Left renal pelvis (tissue), 4 donors: ENCODE measurements at places on chromosomes 2 and 18.

DNA sequence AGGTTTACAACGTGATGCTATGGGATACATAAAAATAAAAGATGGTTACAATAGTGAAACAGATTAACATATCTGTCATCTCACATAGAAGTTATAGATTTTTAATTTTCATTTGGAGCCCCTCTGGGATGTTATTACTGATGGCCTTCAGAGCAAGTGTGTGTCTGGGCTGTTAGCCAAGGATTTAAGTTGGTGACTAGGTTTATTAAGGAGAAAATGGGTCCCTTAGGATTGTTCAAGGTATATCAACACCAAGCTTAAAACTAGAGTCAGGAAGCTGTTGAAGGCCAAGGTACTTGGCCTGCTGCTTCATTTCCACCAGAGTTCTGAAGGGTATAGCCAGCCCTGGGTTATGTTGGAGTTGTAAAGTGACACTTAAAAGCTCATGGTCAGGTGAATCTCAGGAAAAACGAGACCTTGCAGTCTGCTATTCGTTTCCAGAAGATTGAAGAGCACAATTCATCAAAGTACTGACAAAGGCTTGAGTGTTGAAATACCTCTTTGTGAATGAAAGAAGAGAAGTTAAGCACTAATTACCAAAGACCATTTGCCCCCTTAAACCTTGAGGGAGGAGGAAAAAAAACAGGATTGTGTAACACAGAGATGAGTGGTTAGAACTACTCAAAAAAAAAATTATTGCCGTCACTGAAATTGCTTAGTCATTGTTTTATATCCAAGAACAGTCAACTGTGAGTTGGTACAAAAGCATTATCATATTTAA, 48.4 kb downstream of the MAP2 start:
- no peak for DNase-seq

DNA sequence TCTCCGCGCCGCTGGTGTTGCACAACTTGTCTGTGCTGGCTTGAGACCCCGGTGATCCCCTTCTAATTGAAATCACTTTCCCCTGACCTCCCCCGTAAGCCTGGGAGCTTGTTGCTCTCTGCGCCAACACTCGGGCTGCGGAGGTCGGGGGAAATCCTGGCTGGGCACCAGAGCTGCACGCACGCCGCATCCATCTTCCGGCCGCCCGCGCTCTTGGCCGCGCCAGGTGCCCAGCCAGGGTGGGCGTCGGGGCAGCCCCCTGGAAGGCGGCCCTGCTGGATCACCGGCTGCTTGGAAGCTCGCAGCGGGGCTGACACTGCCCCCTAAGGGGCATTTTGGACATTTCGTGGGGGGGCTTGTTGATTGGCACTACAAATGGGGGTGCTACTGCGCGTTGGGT, 280.3 kb upstream of the SKOR2 start:
- no peak for DNase-seq

DNA sequence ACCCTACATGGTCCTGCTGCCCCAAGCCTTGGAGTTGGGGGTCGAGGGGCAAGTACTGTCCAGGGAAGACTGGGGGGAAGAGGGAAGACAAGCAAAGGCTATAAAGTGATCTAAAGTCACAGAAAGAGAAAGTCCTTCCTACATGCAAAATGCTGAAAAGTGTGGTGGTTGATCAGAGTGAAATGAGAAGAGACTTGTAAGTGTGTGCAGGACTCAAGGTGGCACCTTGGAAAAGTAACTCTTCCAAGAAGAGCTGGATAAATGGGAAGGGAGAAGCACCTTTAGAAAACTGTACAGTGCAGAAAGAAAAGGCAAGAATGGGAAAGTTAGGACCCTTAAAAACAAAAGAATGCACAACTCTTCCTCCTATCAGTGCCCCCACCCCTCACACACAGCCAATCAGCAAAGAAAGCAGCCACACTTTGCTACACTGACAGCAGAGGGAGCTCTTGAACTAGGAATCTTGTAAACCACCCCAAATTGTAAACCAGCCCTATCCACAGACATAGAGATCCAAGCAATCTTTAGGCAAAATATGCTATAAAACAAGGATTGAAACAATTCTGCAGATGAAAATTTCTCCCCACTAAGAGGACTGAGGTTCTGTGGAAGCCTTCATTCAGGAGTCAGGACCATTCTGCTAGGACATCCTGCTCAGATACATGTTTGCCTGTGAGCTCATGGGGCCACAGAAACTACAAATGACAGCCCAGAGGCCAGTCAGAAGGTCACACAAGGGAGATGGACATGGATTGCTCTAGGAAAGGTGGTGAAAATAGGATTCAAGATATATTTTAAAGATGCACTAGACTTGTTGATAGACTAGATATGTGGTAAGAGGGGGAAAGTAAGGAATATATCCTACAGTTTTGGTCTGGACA, 146.4 kb downstream of the FTCDNL1 start:
- no peak for DNase-seq

GRCh38 chr18:4593459-4593858, 138.4 kb upstream of the DLGAP1 start:
- no peak for DNase-seq

GRCh38 chr2:212908682-212909435, 242.6 kb downstream of the IKZF2 start:
- DNase-seq, result no peak
